ENCODE measurements at places on chromosomes 2 and 18.

GRCh38 chr2:204176306-204176705 lies 239.7 kb downstream of the ICOS start:
- no peak for DNase-seq

- no peak for DNase-seq
Observed at GRCh38 chr2:132876745-132877391, 206.9 kb upstream of the LYPD1 start.

DNA sequence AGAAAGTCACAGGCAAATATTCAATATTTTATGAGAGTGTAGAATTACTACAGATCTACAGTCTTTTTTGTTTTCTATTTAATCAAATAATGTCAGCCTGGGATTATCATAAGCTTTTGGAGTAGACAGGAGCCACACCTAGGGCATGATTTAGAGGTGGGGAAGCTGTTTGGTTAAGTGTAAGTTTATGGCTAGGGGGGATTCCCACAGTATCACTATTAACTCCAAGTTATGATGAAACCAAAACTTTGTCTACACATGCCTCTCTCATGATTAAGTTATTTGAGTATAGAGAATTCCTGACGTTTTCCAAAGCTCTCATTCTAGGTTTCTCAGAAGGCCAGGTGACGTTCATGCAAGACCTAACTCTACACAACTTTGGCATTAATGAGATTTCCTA lies 2.1 kb downstream of the SERPINB10 start:
- no peak for DNase-seq

DNA sequence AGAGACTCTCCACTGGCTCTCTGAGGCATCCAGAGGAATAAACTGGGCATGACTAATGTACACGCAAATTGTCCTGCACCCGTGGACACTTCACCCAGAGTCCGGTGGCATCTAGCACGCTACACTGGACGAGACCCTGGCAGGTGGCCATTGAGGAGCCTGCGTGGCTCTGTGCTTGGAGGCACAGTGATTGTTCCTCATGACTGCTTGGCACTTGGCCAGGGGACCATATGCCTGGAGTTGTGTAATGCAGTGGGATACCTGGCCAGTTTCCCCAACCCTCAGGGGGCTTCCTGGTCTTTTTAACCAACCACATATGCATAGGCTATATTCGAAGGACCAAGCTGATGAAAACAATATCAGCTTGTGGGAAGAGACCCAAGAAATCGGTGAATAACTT lies 66.6 kb downstream of the MTCL1 start:
- DNase-seq, result peak; percentile 73

- no peak for DNase-seq
Observed at GRCh38 chr2:173948842-173949241, 16.3 kb downstream of the SP3 start.

GRCh38 chr18:69220529-69220928 lies 180.2 kb upstream of the DOK6 start:
- no peak for DNase-seq

DNA sequence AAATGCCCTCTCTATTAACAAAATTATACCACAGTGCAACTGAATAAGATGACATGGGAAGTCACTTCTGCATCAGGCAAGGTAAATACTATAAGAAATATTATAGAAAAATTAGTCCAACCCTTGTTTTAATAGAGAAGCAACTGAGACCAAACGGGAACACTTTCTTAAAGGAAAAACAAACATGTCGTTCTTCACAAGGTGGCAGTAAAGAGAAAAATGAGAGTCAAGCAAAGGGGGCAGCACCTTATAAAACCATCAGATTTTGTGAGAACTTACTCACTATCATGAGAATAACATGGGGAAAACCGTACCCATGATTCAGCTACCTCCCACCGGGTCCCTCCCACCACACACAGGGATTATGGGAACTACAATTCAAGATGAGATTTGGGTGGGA lies 481.7 kb upstream of the CRIM1 start:
- DNase-seq, result no peak

GRCh38 chr18:75491361-75491760 lies 63.9 kb upstream of the SMIM21 start:
- no peak for DNase-seq

DNA sequence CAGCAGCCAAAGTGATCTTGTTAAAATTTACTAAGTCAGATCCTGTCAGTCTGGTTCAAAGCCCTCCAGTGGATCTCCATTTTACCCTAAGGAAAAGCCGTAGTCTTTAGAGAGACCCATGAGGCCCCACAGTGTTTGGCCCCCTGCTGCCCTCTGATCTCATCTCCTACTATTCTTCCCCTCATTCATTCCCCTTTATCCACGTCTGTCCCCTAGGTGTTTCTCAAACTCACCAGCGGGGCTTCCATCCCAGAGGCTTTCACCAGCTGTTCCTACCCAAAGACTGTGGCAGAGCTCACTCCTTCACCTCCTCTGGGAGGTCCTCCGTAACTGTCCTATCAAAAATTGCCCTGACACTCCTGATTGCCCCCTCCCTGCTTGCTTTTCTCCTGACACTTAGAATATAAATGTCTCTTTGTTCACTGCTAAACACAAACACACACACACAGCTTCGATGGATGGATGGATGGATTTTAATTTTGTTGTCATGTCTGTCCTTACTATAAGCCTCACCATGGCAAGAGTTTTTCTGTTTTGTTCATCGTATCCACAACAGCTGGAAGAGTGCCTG lies 26.1 kb downstream of the LIMS1 start:
- DNase-seq, result no peak

- no peak for DNase-seq
Observed at GRCh38 chr2:201959626-201960025, 74.0 kb upstream of the FZD7 start.

- no peak for DNase-seq
Observed at GRCh38 chr2:152564754-152565551, 152.3 kb downstream of the PRPF40A start.

- DNase-seq, result no peak
Observed at GRCh38 chr2:191349990-191350389, 104.8 kb downstream of the MYO1B start.
